ENCODE measurements at places on chromosomes 1 and 21.

- DNase-seq = no peak
Observed at GRCh38 chr1:4318720-4319119, 335.7 kb upstream of the AJAP1 start.

DNA sequence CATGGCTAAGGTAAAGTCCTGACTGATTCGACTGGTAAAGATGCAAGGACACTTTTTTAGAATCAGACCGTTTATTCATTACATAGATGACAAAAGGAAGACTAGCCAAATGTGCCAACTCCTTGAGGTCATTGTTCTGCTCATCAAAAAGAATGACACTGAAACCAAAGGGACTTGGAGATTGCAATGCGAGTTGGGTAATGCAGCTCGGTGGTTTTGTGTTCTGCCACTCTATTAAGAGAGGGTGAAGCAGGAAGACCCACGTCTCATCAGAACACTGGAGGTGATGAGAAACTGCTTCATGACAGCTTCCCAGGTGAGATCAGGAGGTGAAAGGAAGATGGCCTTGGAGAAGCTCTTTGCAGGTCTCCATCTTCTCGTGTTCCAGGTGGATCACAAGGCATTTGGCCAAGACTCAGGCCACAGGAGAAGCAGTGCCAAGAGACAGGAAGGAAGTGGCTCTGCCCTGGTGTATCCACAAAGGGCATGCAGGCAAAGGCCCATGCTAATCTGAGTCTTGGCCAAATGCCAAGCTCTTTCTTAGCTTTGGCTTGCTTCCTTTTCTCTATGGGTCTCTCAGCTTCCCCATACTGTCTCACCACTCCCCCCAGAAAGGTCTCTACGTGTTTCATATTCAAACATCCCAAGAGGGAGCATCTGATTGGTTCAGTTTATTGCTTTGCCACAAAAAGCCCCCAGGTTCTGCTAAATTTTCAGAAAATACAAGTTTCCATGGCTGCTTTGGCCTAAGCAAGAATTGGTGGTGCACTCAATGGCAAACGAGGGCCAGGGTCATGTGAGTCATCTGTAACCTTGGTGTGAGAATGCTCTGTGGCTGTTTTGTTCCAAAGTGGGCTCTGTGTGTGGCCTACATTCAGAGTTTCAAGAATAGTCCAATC lies 5.7 kb upstream of the CCT8 start:
- DNase-seq = no peak

DNA sequence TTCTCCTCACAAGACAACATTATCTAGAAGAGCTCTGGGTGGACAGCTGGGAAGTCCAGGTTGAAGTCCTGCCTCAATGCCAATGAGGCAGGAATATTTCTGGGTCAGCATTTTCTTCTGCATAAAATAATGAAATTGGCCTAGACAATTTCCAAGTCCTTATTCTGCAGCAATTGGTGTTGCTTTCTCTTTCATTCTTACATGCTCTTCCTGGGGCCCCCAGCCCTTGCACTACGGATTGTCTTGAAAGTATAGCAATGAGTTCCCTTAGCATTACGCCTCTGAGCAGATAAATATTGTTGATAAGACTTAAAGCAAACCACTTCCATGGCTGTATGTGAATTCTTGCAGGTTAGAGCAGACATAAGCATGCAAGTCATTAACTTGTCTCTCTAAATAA lies 188.5 kb downstream of the TGFBR3 start:
- DNase-seq = no peak

GRCh38 chr1:230272557-230272956 lies 153.6 kb downstream of the PGBD5 start:
- no peak for DNase-seq

DNA sequence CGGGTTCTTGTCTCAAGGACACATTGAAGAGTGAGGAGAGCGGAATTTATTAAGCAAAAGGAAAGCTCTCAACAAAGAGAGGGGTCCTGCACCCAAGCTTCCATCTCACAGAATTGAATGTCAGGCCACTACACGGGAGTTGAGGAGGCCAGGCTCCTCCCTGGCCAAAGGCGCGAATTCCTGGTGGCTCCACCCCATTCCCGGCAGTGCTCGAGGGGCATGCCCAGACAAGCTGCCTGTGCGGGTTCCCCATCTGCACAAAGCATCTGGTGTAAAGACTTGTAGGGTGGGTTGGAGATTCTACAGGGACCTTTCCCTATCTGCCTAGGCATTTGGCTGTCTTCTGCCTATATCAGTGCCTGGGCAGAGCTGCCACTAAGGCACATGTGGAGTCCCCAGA lies 648.5 kb upstream of the PKN2 start:
- DNase-seq = no peak

DNA sequence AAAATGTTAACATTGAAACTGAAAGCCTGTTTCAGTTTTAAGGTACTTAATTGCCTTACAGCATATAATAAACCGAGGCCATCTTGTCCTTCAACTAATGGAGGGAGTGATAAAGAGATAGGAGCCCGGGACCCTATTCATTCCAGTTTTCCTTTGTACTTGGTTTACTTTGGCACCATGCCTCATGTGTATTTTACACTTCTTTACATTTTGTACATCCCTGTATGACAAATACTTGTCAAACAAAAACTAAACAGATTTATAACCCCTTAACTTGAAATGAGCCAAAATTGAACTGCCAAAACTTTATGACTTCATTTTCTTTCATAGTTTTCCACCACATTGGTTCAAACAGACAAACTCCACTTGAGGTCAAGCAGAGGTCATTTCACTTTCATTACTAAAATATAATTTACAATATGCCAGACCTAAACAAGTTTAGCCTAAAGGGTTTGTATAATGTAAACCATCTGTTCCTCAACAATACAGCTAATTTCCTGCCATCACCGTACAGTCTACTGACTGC lies 30.9 kb upstream of the UBE2U start:
- peak; percentile 60 for DNase-seq

GRCh38 chr1:65002508-65003315 lies 36.4 kb upstream of the JAK1 start:
- DNase-seq = peak; percentile 83

GRCh38 chr1:118151312-118151937 lies 33.6 kb downstream of the SPAG17 start:
- peak; percentile 60 for DNase-seq

GRCh38 chr1:205061227-205061626 lies 18.2 kb downstream of the CNTN2 start:
- no peak for DNase-seq

- DNase-seq = no peak
Observed at GRCh38 chr1:119748040-119748439, 20.7 kb downstream of the HMGCS2 start.

GRCh38 chr1:43671626-43672330 lies 21.8 kb downstream of the KDM4A start:
- peak; percentile 71 for DNase-seq

GRCh38 chr1:195481293-195481692 lies 1126.9 kb downstream of the KCNT2 start:
- no peak for DNase-seq

GRCh38 chr1:43274804-43275180 lies 5.0 kb downstream of the TMEM125 start:
- no peak for DNase-seq

- no peak for DNase-seq
Observed at GRCh38 chr1:202850593-202851362, 38.2 kb downstream of the RABIF start.

- peak; percentile 16 for DNase-seq
Observed at GRCh38 chr1:61951731-61952580, 209.7 kb downstream of the PATJ start.

- DNase-seq = no peak
Observed at GRCh38 chr1:150106341-150106740, 38.8 kb downstream of the VPS45 start.

- DNase-seq = no peak
Observed at GRCh38 chr1:165056914-165057313, 299.6 kb downstream of the LMX1A start.

DNA sequence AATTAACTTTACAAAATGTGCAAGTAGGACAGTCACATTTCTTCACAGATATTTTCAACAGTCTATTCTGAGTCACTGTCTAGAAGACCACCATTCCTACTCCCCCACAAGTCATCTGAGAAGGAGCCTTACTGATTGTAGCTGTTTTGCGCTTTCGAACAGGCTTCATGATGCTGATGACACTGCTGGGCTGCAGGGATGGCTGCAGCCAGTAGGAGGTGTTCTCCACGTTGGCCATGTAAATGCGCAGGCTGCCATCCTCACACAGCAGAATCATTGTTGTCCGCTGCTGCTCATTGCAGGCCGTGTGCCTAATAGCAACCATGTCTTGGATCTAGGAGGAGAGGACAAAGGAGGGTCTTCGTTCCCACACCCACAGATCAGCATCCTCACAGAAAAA lies 56.9 kb downstream of the UBR4 start:
- no peak for DNase-seq

DNA sequence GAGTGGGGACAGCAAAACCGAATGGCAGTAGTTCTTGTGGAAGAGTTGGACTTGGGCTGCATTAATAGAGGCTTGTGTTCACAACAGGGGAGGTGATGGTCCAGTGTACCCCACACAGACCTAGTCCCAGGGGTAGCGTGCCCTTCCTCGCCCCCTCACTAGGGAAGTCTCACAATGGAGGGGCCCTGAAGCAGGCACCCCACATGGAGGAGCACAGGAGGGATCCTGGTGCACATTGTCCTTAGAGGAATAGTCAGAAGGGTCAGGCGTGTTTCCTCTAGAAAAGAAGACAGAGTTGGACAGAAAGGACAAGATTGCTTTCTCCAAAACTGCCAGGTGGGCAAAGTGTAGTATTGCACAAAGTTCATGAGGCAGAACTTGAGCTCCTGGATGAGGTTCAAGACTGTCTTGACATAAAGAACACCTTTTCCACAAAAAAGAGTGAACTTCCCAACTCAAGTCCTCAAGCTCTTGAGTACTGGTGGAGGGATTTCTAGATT lies 23.3 kb downstream of the ETNK2 start:
- DNase-seq = no peak

GRCh38 chr1:217540321-217540720 lies 90.6 kb downstream of the GPATCH2 start:
- DNase-seq = no peak

DNA sequence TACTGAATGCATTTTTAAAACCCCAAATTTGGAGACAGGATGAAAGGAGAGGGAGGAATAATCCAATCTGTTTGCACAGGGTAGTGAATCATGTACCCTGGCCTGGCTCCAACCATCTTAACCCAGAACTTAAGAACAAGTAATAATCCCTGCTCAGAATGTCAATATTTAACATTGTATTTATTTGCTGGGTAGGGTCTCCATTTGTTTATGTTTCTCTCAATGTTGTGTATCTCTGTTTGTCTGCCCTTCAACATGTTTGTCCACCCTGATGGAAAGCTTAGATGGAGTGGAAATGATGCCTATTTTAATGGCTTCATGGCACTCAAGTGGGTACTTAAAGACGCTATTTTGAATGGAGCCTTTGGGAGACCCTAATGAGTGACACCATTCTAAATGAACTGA lies 54.4 kb upstream of the CDC42BPA start:
- DNase-seq = peak; percentile 41

DNA sequence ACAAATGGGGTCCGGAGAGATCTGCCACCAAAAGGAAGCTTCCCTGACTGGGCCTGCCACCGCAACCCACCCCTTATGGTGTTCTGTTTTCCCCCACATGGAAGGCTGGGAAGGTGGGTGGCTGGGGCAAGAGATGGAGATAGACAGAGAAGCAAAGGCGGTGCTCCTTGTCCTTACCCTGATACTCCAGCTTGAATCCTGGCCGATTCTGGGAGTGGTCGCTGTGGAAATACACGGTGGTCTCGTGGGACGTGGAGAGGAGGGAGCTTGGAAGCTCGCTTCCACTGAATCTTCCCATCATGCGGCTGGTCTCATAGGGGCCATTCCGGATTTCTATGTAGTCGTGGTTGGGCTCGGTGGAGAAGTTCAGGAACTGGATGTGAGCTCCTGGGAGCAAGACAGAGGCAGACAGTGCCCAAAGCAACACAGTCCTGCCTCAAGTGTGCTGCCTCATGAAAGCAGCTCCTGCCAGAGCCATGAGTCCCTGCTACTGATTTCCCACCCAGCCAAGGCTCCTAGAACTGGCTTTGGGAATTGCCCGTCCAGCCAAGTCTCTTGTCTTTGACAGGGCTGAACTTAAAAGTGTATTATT lies 138.5 kb downstream of the ZSCAN20 start:
- no peak for DNase-seq

DNA sequence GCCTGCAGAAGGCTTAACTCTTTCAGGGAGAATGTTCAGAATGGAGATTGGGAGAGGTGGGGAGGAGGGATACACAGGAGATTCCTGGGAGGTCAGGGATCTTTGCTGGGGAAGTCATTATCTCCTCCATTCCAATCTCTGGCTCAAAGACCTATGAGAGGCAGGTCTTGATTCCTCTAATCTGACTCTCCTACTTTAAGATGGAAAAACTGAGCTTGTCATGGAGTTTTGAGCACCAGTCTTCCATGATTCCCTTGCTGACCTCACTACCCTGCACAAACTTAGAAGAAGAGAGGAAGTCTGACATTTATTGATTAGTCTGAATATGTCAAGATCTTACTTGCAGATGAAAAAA lies 41.5 kb upstream of the SYNC start:
- DNase-seq = no peak

GRCh38 chr1:98898940-98899339 lies 105.7 kb downstream of the PLPPR5 start:
- DNase-seq = peak; percentile 6

DNA sequence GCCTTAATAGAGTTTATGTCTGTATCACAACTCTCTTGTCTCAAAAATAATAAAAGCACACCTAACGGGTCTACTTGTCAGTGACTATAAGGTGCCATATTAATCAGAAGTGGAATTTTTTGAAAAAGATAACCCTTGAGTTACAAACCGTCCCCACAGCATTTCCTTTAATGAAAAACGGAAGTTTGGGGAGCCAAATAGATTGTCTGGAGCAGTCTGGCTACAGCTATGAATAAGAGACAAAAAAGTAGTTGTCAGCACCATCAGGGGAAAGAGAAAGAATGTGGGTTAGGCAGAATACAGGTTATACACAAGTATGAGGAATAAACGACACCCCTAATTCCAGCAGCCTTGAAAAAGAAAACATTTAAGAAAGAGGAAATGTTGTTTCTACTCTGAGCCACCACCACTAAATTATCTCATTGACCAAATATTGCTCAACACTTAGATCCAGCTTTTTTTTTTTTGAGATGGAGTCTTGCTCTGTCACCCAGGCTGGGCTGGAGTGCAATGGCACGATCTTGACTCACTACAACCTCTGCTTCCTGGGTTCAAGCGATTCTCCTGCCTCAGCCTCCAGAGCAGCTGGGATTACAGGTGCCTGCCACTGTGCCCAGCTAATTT lies 29.4 kb upstream of the USP24 start:
- DNase-seq = peak; percentile 72

DNA sequence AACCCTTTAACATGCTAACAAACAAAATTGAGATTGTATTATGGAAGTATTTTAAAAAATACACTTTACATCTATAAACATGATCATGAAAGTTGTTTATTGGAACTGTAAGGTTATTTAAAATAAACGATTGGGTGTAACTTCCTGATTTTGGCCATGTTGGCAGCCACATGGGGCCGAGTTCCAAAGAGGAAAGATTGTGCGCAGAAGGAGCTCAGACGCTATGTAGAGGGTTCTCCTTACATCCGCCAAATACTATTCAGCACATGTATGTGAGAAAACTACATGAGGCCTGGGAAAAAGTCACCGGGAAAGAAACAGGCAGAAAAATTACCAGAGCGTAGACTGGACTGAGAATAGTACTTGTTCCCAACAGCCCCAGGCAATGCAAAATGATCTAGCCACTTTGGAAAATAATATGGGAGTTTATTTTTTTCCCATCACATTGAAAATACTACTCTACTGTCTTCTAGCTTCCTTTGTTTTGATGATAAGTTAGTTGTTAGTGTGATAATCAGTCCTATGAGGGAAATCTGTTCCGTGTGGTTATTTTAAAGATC lies 35.7 kb upstream of the B3GALT2 start:
- no peak for DNase-seq

GRCh38 chr1:31936981-31937299 lies 1.2 kb downstream of the PTP4A2 start:
- DNase-seq = no peak

Data from EL (cell line).